NCI-H1436 (cell line): ENCODE measurements at places on chromosomes 1 and 21.

DNA sequence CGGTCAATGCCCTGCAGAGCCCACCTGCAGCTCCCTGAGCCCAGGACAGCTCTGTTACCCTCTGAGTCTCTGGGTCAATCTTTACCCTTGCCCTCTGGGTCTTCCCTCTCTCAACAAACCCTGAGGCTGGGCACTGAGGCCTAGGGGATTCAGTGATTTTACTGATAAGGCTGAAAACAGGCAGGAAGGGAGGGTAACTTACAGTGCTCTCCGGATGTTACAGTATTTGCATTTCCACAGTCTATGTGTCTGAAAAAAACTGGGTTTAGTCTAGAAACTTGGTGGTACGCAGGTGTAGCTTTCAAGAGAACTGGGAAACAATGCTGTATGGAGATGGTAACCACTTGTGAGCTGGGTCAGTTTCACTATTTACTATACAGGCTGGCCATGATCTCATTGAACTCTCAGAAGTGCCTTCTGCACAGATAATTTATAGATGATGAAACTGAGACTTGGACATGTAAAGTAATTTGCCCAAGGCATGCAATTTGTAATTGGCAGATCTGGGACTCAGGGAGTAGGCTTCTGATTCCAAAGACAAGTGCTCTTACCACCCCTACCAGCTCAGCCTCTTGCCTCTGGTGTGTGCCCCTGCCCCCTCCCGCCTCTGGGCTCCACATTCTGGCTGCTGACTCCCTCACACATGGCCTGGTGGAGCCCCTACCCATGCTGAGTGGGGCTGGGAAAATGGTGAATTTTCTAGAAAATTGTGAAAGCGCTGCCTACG, 48.8 kb downstream of the TENT5C start:
- no peak for DNase-seq

- no peak for DNase-seq
These were observed 2.6 kb upstream of the SAMD13 start for GRCh38 chr1:84298684-84299535.

DNA sequence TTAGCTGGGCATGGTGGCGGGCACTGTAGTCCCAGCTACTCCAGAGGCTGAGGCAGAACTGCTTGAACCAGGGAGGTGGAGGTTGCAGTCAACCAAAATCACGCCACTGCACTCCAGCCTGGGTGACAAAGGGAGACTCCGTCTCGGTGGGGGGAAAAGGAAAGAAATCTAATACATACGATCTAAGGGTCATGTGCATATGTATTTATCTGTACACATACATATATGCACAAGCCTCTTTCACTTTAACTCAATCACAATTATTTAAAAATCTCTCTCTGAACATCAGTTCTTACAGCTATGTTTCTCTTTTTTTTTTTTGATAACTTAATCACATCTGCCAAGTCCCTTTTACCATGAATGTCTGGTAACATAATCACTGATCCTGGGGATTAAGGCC, 34.7 kb downstream of the EVA1C start:
- no peak for DNase-seq

- DNase-seq = no peak
These were observed 97.3 kb downstream of the GLIS1 start for GRCh38 chr1:53641481-53642214.

DNA sequence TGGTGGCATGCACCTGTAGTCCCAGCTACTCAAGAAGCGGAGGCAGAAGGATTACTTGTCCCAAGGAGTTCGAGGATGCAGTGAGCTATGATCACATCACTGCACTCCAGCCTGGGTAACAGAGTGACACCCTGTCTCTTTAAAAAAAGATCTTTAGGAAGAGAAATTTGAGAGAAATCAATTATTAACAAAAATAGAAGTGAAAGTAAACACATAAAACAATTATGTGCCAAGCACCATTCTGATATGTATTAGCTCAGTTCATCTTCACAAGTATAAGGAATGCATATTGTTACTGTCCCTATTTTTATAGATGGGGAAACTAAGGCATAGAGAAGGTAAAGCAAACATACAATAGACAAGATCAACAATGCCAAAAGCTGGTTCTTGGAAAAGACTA, 48.1 kb downstream of the MATN1 start:
- DNase-seq = no peak

- DNase-seq = no peak
These were observed 91.7 kb downstream of the PRDM16 start for GRCh38 chr1:3160647-3161145.

DNA sequence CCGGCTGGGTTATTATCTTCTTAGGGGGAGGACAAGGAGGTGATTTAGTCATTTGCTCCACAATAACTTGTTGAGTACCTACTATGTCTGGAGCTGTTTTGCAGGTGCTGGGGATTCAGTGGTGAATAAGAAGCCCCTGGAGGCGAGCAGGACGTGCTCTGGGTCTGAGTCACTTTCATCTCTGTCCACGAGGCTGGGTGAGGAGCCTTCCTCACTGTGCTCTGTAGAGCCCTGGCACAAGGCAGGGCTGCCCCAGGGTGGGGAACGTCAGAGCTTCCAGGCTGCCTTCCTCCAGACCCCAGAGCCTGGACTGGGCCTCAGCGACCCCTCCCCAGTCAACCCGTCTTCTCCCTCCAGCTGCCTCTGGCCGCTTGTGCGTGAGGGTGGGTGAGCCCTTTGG, 2.5 kb upstream of the PADI6 start:
- no peak for DNase-seq
